Hepatocyte (in vitro differentiated cells): ENCODE measurements at places on chromosomes 4 and X. TPM values are rescaled to one million over a fixed set of nuclear protein-coding genes. Genes with fewer than 3 reads are reported as not detected.
A peak's percentile ranks its signal among the peaks of the same experiment; 100 is the strongest.

The MAGEA2 gene
- 0.28 and 0.93 TPM in 2 replicates for total RNA-seq

The AMBN gene
- not detected in 2 replicates for total RNA-seq

The CXXC4 gene
- total RNA-seq, result 9.2 and 14.9 TPM in 2 replicates

The UTP14A gene
- 11.4 and 13.1 TPM in 2 replicates for total RNA-seq

The MBNL3 gene
- total RNA-seq, result 73.8 and 90.5 TPM in 2 replicates

The HMX1 gene
- not detected in 2 replicates for total RNA-seq

DNA sequence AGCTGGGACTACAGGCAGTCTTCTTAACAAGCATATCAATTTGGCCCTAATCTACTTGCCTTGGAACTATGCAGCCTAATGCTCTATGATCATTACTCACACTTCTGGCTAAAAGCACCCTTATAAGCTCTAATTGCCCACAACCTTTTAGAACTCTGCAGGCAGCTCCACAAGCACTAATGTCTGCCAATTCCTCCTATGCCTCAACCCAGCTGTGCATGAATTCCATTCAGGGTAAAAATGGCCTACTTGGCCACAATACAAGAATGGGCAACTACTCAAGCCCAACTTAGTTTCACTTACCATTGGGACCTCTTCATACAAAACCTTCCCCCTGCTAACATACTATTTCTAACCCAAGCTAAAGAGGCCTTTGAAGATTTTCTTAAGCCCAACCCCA, 51.7 kb downstream of the ZNF718 start:
- H3K36me3 ChIP-seq, result no peaks in the 10 kb centered on the region
- no peaks in the 10 kb centered on the region for H3K27me3 ChIP-seq
- DNase-seq, result no peak
- H3K27ac ChIP-seq, result no peak overlapping the region
- H3K4me3 ChIP-seq, result no peak overlapping the region

DNA sequence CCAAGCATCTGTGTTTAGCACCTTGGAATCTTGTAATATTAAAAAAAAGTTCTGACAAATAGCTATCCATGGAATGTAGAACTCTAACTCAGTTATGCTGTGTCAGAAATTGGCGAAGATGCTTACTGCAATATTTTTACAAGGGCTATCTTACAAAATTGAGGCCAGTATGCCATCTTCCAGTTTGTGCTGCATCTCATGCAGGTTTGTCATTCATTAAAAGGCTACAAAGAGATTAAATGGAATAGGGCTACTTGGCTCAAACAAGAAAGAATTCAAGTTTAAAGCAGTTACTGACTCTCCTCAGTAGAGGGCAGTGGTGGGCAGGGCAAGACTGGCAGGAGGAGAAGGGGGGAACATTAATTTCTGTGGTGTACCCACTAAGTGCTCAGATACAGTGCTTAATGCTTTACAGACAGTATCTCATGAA, 66.5 kb downstream of the SHROOM4 start:
- H3K4me3 ChIP-seq, result no peak overlapping the region
- H3K4me1 ChIP-seq, result no peaks in the 10 kb centered on the region
- peak; percentile 16 for DNase-seq

DNA sequence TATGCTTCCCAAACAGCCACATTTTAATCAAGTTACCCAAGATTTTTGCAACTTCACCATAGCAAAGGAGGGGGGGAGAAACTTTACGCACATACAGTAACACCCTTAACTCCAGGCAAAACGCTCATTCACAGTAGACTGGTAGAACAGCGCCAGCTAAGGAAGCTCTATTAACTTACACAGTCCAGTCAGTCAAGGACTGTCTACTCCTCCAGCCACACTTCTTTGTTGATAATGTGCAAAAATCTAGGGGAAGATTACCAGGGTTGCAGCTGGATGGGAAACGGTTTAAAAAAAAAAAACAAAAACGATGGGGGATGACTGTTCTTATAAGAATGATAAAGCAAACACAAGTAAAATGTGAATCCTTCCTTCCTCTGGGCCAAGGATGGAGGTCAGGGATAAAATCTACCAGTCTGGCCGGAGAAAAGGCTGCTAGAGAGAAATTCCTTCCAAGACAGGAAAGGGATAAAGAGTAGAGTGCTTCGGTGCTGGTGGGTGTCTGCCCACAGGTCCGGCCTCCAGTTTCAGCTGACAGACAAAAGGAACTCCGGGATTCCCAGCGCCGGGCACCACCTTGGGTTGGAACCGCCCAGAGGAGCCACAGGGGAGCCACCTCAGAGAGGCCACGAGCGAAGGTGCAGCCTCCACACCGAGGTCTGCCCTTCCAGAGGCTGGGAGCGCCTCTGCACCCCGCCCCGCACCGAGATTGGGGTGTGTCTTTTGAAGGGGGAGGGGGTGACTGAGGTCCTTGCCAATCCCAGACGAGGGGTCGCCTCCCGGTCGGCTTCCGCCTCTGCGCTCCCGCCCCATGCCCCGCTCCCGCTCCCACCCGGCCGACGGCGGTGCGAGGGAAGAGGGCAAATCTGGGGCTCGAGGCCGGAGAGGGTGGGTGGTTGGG, 811 bp downstream of the ANKRD50 start:
- DNase-seq, result peak; percentile 83
- H3K4me3 ChIP-seq, result peak overlapping the region; percentile 83
- peaks cover 14% of the 10 kb centered on the region for H3K4me1 ChIP-seq
- no peaks in the 10 kb centered on the region for H3K36me3 ChIP-seq
- no peaks in the 10 kb centered on the region for H3K27me3 ChIP-seq

GRCh38 chr4:4805887-4806286, 53.6 kb upstream of the MSX1 start:
- no peaks in the 10 kb centered on the region for H3K36me3 ChIP-seq
- no peak for DNase-seq
- H3K27me3 ChIP-seq, result no peaks in the 10 kb centered on the region

- no peak overlapping the region for H3K4me3 ChIP-seq
- peak; percentile 47 for DNase-seq
- peaks cover 18% of the 10 kb centered on the region for H3K4me1 ChIP-seq
- no peaks in the 10 kb centered on the region for H3K36me3 ChIP-seq
- no peaks in the 10 kb centered on the region for H3K27me3 ChIP-seq
Measured at GRCh38 chr4:56787380-56787779, 34.1 kb downstream of the SPINK2 start.

- H3K27me3 ChIP-seq, result no peaks in the 10 kb centered on the region
- H3K36me3 ChIP-seq, result no peaks in the 10 kb centered on the region
- no peak for DNase-seq
- no peak overlapping the region for H3K27ac ChIP-seq
Measured at GRCh38 chrX:7316887-7317286, 168.9 kb upstream of the PUDP start.

DNA sequence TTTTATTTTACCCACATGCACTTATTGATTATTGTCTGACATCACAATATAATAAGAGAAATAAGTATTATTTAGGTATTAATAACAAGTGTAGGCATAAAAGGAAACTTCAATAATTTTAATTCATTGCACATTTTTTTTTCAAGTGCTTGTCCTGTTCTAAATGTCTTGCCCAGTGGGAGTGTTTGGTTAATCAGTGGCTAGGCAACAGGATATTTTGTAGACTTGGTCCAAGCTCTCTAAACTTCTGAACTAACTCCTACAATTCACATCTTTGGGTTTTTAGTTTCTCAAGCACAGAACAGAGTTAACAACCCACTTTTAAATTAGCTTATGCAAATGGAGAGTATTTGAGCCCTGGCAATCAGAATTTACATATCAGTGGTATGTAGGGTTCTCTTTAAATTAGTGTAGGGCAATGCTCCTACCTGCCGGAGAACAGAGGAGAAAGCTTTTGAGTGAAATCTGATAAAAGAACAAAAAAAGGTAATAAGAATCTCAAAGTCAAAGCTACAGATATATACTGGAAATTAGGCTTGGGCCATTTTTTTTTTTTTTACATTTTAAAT, 353.5 kb downstream of the ADGRL3 start:
- H3K4me3 ChIP-seq, result no peak overlapping the region
- H3K4me1 ChIP-seq, result peaks cover 24% of the 10 kb centered on the region
- no peaks in the 10 kb centered on the region for H3K27me3 ChIP-seq
- no peak overlapping the region for H3K27ac ChIP-seq
- no peaks in the 10 kb centered on the region for H3K36me3 ChIP-seq
